SIG-M5 (cell line): ENCODE measurements at places on chromosomes 1 and 21.

DNA sequence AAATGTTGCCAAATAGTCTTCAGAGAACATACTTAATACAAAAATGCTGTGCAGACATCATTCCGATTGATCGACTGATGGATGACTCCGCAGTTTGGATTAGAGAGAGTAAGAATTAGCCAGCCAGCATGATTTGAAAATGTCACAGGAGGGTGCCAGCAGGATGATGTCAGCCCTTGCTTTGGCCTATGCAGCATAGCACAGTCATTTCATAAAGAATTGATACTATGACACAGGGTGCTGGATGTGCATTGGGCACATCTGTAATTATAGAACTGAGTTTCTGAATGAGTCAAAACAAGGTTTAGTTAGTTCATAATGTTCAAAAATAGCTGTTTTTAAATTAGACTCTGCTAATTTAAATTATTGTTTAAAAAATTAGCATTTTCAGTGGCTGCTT lies 21.6 kb upstream of the TRAF5 start:
- DNase-seq = no peak

DNA sequence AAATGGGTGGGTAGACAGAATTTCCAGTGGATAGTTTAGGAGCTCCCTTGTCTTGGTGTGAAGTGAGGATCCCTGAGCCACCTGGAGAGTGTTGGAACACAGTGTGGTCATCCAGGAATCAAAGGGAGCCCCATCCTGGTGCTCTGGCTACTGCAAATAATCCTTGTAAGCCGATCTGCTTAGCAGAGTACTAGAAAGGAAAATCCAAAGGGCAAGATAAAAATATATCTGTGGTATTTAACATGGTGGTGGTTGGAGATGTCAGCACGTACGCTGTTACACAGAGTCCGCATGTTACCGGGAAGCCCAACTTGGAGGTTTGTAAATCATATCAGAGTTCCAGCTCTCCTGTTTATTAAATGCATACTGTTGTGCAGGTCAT lies 39.0 kb downstream of the VANGL1 start:
- no peak for DNase-seq

DNA sequence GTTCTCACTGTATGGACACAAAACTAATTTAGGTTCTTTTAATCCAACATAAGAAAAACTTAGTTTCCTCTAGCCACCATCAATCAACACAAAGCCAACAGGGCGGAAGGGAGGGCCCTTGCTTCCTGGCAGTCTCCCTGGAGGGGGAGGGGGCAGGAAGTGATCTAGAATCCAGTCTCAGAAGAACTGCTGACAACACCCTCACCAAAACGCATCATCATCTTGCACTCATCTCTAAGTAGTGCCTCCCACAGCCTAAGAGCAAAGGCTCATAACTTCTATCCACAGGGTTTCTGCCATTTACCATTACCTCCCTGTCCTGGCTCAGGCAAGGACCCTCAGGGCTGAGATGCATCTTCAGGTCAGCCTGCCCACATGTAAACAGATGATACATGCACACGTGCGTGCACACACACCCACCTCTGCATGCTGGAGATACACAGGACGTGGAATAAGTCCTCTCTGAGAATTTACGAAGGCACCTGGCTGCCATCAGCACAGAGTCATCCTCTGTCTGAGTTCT lies 20.5 kb downstream of the HIVEP3 start:
- DNase-seq = no peak

DNA sequence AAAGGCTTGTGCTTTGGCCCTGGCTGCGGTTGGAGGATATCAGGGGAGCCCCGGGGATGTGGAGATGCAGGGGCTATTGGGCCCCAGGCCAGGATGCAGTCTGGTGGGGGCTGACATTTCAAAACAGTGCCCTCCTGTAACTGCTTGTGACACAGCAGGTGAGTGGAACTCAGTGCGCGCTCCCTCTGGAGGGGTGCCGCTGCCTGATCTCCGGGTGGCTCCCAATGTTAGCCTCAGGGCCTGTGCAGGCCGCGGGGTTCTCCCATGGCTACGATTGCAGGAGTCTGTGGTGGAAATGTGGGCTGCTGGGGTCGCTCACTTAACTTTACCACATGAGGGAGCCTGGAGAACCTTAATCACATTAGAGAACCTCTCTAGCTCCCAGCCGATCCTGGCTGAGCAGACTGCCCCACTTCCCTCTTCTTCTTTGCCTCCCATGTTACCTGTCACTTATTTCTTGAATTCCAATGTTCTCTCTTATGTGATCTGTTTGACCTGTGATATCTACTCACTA lies 163.2 kb downstream of the FMN2 start:
- no peak for DNase-seq

DNA sequence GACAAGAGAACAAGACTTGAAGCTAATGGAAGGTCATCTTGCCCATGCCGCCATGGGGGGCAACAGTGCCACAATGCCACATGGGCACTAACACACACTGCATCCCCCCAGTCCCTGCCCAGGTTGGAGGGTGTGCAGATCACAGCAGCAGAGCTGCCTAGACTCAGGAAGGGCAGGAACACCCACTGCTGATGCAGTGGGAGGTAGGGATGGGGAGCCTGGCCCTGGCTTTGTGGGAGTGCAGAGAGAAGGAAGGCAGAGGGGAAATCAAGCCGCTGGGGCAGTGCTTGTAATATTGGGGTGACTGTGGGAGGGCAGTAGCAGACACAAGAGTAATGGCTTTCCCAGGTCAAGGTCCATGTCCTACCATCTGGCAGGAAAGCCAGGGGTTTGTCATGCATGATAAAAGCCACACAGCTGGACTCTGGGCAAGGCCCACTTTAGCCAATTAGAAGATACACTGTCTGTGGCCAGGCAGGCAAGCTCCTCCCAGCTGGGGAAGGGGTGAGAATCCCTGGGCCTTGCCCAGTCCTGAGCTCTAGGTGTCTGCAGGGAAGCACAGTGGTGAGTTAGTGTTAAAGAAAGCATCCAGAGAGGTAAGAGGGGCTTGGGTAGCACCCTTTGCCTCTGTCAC lies 25.4 kb upstream of the MEF2D start:
- no peak for DNase-seq

- DNase-seq = no peak
These were observed 101.1 kb downstream of the RHOU start for GRCh38 chr1:228836427-228836826.
